ENCODE measurements at places on chromosomes 2 and 18. TPM values are rescaled to one million over a fixed set of nuclear protein-coding genes. Genes with fewer than 3 reads are reported as not detected.

DNA sequence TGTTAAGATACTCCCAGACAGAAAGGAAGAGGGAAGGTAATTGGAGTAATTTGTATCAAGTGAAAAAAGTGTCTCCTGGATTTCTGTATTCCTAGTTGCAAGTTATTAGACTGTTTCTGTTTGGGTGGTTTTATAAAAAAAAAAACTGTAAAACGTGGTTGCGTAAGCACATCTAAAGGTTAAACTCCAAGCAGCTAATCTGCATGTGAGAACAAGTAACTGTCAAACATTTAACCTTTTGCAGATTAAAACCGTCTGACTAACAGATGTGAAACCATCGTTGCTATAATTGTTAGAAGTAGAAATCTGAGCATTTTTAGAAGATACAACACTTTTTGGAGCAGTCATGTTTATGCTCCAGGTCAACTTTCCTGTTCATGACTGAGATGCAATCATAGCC lies 72.3 kb downstream of the AFF3 start:
- DNase-seq: no peak

- DNase-seq: no peak
These were observed 178.8 kb downstream of the RPRM start for GRCh38 chr2:153299809-153300208.

DNA sequence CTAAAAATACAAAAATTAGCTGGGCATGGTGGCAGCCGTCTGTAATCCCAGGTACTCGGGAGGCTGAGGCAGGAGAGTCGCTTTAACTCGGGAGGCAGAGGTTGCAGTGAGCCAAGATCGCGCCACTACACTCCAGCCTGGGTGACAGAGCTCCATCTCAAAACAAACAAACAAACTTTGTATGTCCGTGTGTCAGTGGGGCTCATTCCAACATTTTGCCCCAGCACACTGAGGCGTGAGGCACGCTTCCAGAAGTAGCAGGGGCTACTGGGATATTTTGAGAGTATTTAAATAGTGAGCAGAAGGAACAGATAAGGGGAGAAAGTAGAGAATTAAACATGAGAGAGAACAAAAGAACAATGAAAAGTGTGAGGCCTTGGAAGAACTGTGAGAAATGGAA lies 83.3 kb upstream of the TANK start:
- DNase-seq: no peak

Gene GPR45
- total RNA-seq: not detected

Gene CNGA3
- not detected for total RNA-seq

All from activated CD4-positive, alpha-beta T cell treated with anti-CD3 and anti-CD28 coated beads for 36 hours (primary cell).